ENCODE measurements at places on chromosomes 3 and 15. TPM values are rescaled to one million over a fixed set of nuclear protein-coding genes. Genes with fewer than 3 reads are reported as not detected.

FHIT gene
- 5.8 TPM for total RNA-seq

UBE2E2 gene
- total RNA-seq: 5.7 TPM

GRM7 gene
- total RNA-seq: not detected

KNL1 gene
- 46.2 TPM for total RNA-seq

TMEM108 gene
- total RNA-seq: not detected

RARB gene
- total RNA-seq: not detected

ATP13A5 gene
- not detected for total RNA-seq

CD200 gene
- total RNA-seq: 1.7 TPM

GOLGA8S gene
- 1.2 TPM for total RNA-seq

ARGFX gene
- not detected for total RNA-seq
